ENCODE measurements at places on chromosomes 4 and X.

DNA sequence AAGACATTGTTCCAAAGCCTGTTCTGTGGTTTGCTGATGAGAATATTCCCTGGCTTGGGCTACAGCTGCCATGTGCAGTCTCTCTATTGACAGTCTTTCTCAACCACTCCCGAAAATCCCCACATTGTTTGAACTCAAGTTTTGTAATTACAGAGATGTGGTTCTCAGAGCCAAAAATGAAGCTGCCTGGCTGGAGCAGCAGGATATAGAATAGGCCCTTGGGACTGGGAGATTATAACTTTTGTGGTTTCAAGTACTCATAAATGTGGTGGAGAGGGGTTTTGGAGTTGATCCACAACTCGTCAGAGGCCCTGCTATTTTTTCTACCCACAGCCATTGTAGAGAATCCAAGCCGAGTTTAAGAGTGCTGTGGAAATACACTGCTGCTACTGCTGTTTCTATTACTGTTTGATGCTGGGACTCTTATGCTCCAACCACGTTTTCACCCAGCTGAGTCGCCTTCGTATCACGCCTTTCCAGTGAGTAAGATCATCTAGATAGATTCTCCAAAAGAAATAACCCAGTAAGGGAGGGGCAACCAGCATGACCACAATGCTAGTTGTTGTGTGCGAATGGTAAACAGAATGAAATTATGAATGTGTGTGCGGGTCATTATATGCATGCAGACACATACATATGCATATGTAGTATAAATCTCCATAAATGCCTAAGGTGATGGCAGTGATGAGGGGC, 57.1 kb upstream of the ATXN3L start:
- no peak for DNase-seq

DNA sequence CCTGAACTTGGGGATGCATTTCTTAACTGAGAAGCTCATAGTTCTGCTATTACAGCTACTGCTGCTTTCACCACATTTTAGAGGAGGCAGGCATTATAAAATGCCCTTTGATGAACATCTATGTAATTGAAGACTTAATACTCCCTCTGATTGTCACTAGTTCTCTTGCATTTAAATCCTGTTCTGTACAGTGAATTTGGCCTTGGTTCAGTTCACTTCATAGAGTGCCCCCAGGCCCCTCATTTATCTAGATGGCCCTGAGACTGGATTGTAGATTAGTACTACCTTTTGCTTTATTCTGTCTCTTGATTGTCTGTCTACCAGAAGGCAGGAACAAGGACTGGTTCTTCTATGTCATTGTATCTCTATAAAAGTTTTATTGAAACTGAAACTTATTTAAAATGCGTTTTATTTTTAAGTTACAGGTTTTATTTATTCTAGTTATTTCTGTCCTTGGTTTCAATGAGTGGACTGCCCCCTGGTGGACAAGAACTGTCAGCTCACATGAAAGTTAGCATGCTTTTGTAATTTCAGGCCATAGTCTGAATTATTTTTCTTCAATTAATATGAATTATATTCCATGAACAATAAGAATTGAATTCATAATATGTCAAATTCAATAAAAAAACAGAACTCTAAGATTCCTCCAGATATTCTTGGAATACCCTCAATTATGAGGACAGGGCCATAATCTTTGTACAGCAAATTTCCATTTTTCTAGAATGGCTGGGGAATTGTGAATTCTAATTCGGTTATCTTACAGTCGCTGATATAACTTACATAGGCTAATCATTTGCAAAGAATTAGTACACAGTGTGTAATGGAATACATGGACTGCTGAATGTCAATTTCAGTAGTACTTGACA, 47.2 kb upstream of the TMEM33 start:
- no peak for DNase-seq

DNA sequence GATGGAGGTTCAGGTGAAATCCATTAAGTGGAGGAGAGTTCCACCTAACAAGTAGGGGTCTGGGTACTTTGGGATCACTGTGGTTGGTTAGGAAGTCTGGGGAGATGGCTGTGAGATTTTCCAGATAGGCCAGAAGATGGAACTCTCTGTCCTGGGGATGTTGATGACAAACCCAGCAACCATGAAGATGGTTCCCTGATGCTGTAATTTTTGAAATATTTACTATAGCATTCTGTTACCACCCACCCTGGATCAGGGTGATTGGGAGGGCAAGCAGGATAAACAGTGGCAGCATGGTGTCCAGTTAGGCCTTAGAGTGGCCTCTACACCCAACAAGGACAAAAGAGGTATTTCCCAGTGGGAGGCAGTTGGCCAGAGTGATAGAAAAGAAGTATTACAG, 15.9 kb upstream of the NELFA start:
- no peak for DNase-seq

DNA sequence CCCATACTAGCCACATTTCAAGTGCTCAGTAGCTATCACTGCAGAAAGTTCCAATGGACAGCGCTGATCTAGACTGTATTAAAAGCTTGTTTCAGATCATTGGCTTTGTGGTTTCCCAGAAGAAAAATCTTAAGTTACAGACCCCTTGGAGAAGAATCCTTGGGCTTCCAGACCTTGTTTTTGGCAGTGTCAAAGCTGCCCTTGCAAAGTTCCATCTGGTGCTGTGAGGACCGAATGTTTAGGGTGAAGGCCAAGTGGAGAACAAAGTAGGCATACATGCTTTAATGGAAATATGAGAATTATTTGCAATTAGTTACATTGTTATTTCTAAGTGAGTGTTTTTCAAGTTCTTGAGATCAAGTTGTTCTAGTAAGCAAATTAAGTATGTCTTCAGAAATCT, 144.7 kb downstream of the FRMPD4 start:
- no peak for DNase-seq

GRCh38 chrX:136047969-136048368, 62.7 kb downstream of the SLC9A6 start:
- DNase-seq, result no peak

DNA sequence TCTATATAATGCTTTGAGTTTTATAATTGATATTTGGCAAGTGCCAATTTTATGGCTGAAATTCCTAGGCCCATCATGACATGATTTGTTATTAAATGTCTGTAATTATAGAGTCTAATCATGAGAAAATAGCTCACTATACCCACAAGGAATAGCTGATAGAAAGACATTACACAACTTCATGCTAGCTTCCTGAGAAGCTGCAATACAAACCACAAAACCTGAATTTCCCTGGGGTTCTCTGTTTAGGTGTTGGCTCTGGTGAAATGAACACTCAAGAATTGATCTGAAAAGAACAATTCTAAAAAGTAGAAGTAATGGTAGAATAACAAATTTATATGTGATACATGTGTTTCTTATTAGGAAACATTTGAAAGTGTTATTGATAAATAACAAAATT, 169.6 kb downstream of the GASK1B start:
- DNase-seq, result no peak

DNA sequence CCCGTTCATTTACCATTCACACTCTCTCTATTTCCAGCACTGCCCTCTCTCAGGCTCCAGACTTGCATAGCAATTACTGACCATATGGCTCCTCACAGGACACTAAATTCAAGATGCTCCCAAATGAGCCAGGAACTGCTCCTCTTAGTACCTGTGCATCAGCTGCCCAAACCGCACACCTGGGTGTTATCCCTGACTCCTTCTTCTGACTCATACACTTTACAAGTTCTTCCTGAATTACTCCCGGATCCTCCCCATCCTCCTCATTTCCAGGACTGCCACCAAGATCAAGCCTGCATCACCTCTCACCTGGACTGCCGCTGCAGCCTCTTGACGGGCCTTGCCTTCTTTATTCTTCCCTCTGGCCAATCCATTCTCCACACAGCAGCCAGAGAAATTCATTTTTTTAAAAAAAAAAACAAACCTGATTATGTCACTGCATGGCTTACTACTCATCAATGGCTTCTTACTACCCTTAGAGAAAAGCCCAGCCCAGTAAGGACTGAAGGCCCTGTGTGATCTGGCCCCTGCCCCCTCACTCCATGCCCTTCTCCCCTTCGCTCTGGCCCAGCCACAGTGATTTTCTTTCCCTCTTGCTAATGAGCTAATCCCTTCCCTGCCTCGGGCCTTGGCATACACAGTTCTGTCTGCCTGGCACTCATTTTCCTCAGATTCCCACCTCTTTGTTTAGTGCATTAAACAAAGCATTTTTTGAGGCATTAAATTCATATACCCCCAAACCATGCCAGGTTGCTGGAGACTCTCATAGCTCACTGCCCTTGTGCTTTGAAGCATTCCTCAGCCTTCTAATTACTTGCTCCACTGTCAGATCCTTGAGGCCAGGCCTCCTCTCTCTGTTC, 92.0 kb downstream of the PDGFRA start:
- DNase-seq, result no peak

GRCh38 chr4:185332575-185333464, 62.9 kb downstream of the LRP2BP start:
- no peak for DNase-seq

- no peak for DNase-seq
Measured at GRCh38 chr4:76445911-76446310, 10.9 kb downstream of the SHROOM3 start.

DNA sequence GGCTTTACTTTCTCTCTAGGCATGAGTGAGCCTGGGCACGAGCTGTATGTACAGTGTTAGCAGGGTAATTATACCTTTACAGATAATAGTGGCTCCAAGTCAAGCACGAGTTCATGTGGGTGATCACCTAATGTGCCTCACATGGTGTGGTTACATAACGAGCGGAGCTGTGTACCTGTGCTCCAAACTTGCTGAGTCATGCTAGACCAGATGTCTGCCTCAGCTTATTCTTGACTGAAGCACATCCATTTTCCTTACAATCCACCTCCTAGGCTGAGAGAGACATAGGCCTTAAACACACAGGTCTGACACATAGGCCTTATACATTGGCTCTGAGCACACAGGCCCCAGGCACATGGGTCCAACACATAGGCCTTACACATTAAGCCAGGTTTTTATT, 426.6 kb downstream of the GPAT3 start:
- no peak for DNase-seq

DNA sequence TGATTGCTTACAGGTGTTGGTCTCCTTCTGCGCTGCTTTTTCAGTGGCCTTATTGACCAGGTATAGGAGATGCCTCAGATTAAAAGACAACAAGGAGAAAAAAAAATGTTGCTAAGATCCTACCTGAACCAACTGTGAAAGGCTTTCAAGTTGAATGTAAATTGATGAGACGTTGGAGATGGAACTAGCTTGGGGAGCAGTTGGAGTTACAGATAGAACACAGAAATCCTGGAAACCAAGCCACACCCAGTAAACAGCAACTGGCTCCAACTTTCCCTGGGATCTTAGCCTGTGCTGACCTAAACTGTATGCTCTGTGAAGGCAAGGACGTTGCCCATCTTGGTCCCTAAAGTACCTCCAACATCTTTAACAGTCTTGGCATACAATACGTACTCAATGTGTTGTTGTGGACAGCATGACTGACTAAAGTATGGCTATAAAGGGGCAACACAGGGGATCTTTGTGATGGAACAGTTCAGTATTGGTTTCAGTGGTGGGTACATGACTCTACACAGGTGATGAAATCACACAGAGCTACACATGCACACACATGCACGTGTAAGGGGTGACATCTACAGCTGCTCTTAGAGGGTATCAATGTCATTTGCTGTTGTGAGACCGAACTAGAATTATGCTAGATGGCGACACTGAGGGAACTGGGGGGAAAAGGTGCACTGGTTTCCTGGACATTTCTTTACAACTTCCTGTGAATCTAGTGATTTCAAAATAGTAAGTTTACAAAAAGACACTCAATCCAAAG, 22.3 kb downstream of the GAB3 start:
- DNase-seq, result no peak

DNA sequence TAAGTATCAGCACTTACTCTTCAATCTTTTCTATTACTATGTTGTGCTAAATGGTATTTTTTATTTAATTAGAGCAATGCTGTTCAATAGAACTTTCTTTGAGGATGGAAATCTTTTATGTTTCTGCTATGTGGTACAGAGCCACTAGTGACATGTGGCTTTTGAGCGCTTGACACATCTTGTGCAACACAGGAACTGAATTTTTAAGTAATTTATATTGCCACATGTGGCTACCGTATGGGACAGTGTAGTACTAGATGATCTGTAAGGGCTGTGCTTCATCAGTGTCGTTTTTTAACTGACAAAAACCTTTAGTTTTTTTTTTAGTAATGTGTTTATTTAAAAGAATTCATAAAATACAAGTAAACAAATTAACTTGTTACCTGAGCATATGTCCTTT, 22.4 kb downstream of the HPRT1 start:
- no peak for DNase-seq

DNA sequence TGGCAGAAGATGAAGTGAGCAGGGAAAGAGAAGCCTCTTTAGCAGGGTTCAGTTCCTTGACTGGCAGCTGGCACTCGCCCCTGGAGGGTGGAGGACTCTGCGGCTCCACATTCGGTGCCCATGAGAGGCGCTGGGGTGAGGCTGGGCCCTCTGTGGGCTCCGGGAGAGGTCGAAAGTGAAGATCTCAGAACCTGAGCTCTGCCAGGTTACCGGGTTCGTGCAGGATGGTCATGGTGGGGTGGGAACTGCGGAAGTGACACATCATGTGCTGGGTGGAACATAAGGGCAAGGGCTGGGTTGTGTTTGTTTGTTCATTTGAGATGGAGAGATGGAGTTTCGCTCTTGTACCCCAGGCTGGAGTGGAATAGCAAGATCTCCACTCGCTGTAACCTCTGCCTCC, 44.2 kb downstream of the TRIM61 start:
- no peak for DNase-seq

- DNase-seq, result no peak
Measured at GRCh38 chrX:15200871-15201270, 69.0 kb downstream of the ASB9 start.

GRCh38 chrX:130082244-130083106, 27.8 kb downstream of the ELF4 start:
- DNase-seq, result peak; percentile 54

DNA sequence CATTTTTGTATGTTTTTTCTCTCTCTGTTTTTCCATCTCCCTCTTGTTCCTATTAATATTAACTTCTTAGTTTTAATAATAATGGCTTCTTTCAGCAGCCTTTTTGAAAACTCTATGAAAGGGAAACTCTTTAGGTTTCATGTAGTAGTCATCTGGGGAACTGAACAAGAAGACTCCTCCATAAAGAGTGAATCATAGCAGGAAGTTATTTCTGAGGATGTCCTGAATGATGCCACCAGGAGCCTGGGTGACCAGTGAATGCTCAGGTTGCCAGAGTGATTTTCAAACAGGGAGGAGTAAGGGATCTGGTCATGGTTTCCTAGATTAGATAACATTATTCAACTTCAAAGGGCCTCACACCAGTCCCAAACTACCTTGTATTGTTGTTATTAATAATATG, 212.8 kb upstream of the PDE5A start:
- no peak for DNase-seq

GRCh38 chrX:131067216-131067615, 9.1 kb downstream of the ARHGAP36 start:
- no peak for DNase-seq

Measured in stimulated activated CD8-positive, alpha-beta memory T cell treated with anti-CD3 and anti-CD28 coated beads, Interleukin-4, amount 100 ng/mL, for 4 hours (primary cell).